NAMALWA (cell line): ENCODE measurements at places on chromosomes 3 and 15.

DNA sequence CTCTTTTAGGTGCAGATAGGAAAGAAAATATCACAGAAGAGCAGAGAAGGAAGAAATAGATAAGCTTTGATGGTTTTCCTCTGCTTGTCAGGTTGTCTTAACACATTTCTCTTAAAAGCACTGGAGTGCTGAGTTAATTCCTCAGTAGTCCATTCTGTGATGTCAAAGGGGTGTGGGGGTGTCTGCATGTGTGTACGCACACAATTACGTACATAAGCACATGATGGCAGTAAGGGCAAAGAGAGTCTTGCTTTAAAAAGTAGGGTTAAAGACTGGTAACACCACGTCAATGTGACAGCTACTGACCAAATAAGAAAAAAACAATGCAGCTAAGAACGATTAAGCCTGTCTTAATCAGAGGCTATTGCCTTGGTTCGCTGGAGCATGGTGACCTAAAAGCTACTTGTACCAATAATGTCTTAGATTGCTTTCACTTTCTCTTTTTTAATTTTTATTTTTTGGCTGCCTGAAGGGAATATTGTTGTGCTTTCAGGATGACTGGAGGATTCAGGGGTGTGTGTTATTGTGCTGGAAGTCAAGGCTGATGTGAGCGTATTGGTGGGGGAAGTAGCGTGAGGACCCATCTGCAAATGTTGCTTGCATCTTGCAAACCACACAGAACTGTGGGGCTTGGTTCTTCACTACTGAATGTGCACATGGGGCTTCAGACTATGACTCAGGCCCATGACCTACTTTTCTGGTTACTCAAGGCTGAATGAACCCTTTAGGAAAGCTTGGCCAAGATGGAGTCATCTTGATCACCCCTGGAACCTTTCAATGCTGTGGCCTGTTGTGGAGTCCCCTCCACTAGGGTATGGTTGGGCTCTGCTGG, 417.8 kb upstream of the TPM1 start:
- DNase-seq = peak; percentile 2

- no peak for DNase-seq
These were observed 257.4 kb downstream of the SQOR start for GRCh38 chr15:45892182-45892581.

DNA sequence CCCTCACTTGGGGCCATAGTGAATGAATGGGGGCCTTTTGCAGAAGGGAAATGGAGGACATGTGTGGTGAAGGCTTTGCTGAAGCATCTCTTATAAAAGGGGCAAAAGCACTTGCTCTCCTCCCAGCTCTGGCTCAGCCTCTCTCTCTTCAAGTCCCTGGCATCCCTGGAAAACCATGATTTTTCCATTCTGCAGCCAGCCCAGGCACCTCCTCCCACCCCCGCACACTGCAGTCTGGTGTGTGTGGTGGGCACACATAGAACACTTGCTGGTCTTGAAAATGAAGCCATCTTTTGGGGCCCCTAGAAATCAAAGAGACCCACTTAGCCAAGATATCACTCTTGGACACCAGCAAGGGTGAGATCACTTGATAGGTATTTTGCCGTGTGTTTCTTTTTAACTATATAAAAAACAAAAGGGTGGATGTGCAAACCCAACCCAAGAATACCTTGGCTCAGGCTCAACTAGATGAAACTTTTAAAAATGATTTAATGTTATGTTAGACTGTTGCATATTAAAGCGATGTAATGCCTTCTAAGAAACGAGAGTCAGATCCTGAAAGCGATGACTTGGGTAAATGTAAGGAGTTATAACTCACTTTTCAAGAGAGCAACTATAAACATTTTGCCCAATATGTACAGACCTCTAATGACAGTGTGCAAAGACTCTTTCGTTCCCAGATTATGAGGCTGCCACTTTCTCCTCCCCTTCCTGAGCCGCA, 16.4 kb upstream of the ALDH1A3 start:
- no peak for DNase-seq

- DNase-seq = no peak
These were observed 728.7 kb downstream of the NTRK3 start for GRCh38 chr15:87527875-87528274.

- DNase-seq = no peak
These were observed 1085.2 kb downstream of the NSUN3 start for GRCh38 chr3:95148107-95148506.
